Suprapubic skin (tissue), 4 donors: ENCODE measurements at places on chromosomes 4 and X.

GRCh38 chrX:51395810-51396728 is 63.4 kb downstream of the NUDT10 start:
- DNase-seq = no peak

GRCh38 chrX:2264179-2265030 is 236.4 kb downstream of the DHRSX start:
- DNase-seq = peak; percentile 26

GRCh38 chr4:98905839-98906238 is 23.1 kb downstream of the EIF4E start:
- DNase-seq = no peak

- no peak for DNase-seq
Measured at GRCh38 chr4:176774852-176775251, 17.9 kb downstream of the VEGFC start.

DNA sequence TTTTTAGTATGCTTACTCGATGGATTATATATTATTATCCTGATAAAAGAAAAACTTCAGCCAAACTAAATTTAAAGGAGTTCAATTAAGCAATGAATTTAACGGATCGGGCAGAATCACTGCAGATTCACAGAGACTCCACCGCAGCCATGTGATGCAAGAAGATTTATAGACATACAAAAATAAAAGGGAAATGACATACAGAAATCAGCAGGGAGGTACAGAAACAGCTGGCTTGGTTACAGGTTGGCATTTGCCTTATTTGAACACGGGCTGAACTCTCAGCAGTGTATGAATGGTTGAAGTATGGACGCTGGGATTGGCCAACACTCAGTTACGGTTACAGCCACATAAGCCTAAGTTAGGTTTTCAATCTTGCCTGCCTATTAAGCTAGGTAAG is 35.4 kb upstream of the DHRSX start:
- no peak for DNase-seq

GRCh38 chr4:8540586-8540985 is 39.6 kb upstream of the GPR78 start:
- DNase-seq = peak; percentile 28

GRCh38 chr4:26061248-26061986 is 147.4 kb downstream of the SMIM20 start:
- no peak for DNase-seq
